ENCODE measurements at places on chromosomes 7 and 10.

- no peak for ATAC-seq
Measured at GRCh38 chr10:79078367-79079053, 9.7 kb downstream of the ZMIZ1 start.

GRCh38 chr10:100710151-100710871 is 35.1 kb upstream of the PAX2 start:
- ATAC-seq: peak; percentile 53

DNA sequence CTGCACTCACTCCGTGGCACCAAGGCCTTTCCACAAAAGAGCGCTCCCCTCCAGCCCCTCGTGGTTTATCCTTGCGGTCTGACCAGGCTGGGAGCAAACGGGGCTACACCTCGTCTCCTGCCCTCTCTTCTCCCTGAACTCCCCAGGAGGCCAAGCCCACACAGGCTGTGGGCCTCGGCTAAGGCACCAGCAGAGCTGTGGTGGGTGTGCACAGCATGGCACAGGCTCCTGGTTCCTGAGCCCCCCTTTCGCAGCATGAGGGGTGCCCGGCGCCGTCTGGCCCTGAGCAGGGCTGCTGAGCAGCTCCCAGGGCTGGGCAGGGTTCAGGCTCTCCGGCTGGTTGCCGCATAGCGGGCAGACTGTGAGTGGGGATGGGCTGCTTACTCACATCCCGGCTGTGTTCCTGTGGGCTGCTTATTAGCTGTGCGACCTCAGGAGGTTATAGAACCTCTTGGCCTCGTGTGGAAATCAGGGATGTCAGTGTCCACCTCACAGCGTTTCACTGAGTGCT is 90.4 kb downstream of the ZMIZ1 start:
- peak; percentile 78 for ATAC-seq

GRCh38 chr10:78757344-78757925 is 311.3 kb upstream of the ZMIZ1 start:
- ATAC-seq: peak; percentile 46

GRCh38 chr7:77940647-77941046 is 142.1 kb downstream of the PHTF2 start:
- peak; percentile 80 for ATAC-seq

GRCh38 chr10:31926765-31927564 is 1.7 kb downstream of the ARHGAP12 start:
- ATAC-seq: no peak

DNA sequence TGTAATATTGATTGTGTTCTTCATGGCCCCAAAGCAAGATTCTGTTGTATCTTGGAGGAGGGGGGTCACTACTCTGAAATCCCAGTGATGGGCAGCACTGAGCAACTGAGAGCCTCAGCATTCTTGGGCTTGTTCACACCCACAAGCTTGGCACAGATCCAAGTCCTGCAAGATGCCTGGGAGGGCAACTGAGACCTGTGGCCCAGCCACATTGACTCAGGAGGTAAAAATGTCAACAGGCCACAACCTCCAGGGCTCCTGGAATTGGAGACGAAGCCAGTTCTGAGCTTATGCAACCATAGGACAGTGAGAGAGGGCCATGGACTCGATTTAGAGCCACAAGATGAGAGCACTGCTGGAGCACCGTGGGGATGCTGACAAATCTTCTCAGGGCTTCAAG is 3.1 kb upstream of the DOCK1 start:
- ATAC-seq: peak; percentile 20

GRCh38 chr10:75276069-75276872 is 40.5 kb upstream of the COMTD1 start:
- ATAC-seq: no peak

GRCh38 chr10:121112579-121113384 is 261.6 kb downstream of the WDR11 start:
- no peak for ATAC-seq

DNA sequence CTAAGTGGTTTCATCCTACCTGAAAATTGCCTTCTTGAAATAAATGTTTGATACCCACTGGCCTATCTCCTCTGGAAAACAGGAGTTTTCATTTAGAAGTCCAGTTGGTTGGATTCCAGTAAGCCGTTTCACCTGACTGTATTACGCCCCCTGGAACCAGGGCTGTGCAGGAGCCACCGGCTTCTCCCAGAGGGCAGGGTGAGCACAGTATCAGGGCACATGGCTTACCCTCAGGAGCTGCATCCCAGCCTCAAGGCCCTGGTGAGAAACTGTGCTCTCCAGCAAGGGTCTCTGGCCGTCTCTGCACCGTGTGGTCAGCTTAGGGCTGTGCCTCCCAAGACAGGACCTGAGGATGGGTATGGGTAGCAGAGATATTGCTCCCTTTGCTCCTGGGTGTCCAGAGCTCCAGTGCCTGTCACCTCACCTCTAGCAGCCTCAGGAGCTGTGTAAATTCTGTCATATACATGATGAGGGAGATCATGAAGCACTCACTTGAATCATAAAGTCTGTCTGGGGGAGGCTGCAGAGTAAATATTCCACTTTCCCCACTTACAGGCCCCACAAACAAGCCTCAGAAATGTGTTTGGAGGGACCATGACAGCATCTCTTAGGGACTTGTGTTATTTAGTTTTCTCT is 109.6 kb upstream of the SAMD8 start:
- ATAC-seq: no peak

GRCh38 chr7:99827040-99827778 is 604 bp upstream of the CYP3A43 start:
- no peak for ATAC-seq

GRCh38 chr10:29535778-29536453 is 98.9 kb downstream of the SVIL start:
- peak; percentile 28 for ATAC-seq

DNA sequence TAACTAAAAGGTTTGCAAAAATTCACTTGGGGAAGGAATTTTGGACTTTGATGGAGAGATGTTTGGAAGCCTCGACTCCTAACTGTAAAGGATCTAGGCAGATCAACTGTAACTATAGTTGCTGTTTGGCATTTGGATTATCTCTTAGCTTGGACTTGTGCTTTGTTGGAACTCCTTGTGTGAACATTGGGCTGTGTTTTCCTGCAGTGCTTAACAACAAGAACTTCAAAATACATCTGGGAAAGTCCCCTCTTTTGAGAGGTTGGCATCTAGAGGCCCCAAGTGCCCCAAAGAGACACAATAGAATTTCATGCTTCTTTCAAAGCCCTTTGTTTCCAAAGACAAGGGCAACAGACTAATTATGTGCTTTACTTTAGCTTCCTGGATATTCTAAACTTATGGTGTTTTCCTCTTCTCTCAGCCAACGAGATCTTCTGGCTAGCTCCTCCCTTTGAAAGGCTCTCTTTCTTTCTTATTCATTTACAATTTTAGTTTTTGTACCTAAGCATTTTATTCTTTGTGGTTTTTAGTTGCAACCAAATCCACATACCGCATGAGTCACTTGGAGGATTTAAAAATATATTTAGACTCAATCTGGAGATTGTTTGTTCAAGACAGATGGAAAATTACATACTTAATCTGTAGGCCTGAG is 11.6 kb downstream of the ABCA13 start:
- no peak for ATAC-seq

DNA sequence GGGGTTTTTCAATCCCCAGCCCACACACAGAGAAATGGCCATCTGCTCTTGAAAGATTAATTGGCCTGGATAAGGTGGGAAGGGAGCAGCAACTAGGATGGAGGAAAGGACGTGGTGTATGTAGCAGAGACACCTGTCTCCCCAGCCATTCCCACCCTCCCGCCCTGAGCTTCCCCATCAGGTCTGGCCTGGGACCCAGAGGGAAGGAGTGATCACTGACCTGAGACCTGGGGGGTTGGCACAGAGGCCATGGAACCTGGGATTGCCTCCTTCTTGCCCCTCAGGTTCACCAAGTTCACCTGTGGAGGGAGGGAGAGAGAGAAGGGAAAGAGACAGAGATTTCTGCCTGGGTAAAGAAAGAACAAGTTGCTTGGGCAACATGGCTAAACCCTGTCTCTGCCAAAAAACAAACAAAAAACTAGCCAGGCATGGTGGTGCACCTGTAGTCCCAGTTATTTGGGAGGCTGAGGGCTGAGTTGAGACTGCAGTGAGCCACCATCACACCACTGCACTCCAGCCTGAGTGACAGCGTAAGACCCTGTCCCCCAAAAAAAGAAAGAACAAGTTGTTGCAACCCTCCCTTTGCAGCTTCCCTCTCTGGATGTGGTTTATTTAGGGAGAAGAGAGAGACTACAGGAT is 11.3 kb upstream of the TRPV6 start:
- no peak for ATAC-seq

- ATAC-seq: no peak
Measured at GRCh38 chr10:67669978-67670377, 26.0 kb downstream of the CTNNA3 start.

- no peak for ATAC-seq
Measured at GRCh38 chr10:118107040-118107439, 60.3 kb upstream of the RAB11FIP2 start.

- ATAC-seq: no peak
Measured at GRCh38 chr10:85638797-85639196, 727.8 kb downstream of the GRID1 start.

DNA sequence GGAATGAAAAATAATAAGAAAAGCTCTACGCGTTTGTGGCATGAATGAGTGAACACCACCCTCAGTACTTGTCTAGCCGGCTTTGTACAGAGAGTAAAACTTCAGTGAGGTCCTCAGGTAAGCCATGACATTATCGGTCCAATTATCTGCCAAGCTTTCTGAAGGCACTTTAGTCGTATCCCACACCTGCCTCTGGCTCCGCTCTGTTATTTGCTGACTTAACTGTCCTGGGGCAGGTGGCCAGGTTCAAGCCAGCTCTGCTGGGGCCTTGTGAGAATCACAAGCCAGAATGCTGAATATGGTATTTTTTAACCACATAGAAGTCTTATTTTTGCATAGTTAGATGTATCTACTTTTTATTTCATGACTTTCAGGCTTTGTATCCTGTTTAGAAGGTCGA is 66.0 kb upstream of the FHIP2A start:
- no peak for ATAC-seq

- no peak for ATAC-seq
Measured at GRCh38 chr7:130092598-130092997, 22.3 kb downstream of the KLHDC10 start.

GRCh38 chr10:21398563-21399231 is 126.8 kb downstream of the SKIDA1 start:
- peak; percentile 55 for ATAC-seq

GRCh38 chr10:37865957-37866803 is 8.8 kb upstream of the ZNF248 start:
- no peak for ATAC-seq

DNA sequence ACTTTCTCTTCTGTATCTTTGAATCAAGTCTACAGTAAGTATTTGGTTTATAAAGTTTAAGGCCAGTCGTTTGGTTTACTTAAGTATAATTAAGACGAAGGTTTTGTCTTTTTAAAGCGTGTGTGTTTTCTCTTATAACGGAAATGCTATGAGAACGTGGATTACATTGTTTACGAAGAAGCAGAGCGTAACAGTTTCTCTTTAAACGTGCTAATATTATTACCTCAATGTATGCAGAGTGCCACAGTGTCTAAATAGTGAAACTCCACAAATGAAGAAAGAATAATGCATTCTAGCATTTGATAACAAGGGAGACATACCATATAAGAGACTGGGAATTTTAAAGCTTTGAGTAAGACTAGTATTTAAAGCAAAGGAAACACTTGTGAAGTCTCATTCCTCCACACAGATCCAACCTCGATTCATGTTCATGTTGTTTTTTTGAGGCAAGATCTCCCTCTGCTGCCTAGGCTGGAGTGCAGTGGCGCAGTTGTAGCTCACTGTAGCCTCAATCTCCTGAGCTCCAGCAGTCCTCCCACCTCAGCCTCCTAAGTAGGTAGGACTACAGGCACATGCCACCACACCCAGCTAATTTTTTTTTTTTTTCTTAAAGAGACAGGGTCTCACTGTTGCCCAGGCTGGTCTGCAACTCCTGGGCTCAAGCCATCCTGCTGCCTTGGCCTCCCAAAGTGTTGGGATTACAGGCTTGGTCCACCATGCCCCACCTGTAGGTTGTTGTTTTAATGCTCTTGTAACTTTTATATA is 75.1 kb downstream of the ANKRD61 start:
- peak; percentile 35 for ATAC-seq

DNA sequence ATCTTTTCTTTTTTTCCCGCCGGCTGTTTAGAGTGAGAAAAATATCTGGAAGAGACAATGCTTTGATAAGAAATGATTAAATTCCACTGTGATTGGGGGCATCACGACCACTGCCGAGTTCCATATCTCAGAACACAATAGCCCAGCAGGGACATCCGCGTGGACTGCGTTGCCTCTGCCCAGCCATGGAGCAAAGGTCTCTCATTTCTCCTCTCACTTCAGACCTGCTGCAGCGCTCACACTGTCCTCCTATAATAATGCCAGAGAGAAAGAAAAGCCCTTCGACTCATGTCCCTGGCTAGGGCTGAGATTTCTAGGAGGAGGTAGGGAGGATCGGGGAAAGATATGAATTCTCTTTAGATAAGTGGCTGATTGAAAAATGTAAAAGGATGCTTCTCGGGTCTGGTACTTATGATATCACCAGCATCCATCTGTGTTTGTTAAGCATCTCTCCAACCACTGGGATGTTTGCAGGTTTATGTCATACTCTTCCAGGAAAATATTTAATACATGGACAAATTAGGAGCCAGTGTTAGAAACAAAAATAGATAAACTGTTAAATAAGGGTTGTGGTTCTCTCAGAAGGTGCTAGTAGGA is 472.9 kb upstream of the AKR1E2 start:
- ATAC-seq: peak; percentile 47

DNA sequence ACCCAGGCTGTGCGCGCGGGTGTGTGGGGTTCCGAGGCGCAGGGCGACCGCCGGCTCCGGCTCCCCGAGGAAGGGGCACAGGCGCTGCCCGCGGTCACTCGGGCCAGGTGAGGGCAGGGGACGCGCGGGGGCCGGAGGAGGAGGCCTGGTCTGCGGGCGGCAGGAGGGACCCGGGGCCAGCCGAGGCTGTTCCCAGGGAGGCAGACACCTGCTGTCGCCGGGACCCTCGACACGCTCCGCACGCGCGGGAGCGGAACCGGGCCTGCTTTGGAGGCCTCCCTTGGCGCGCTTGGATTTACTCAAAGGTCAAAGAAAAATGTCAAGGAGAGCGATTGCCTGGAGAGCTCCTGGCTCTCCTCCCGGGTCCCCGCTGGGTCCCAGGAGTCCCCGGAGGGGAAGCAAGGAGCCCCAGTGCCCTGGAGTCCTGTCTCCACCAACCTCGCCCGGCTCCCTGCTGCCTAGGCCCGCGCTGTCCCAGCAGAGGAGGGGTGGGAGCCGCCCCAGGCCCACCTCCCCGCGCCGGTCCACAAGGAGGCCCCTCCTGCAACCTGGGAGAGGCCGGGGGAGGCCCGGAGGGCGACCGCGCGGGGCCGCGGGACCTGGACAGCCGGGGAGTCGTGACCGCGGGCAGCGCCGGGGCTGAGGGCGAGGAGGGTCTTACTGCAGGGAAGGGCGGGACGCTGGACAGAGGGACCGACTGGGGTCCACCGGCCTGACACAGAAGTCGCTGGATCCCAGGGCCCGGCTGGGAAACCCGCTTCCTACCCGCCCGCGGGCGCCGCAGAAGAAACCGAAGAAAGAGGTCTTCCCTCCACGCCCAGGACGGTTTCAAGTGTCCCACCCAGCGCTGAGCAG is 348.9 kb downstream of the DNAJB6 start:
- ATAC-seq: no peak
